Uterus (tissue), 4 donors: ENCODE measurements at places on chromosomes 3 and 15. TPM values are rescaled to one million over a fixed set of nuclear protein-coding genes. Genes with fewer than 3 reads are reported as not detected.

GRCh38 chr15:81097116-81097889 lies 36.8 kb upstream of the CFAP161 start:
- no peak overlapping the region for H3K27ac ChIP-seq
- no peaks in the 10 kb centered on the region for H3K27me3 ChIP-seq
- H3K36me3 ChIP-seq, result no peaks in the 10 kb centered on the region
- DNase-seq, result no peak
- H3K4me1 ChIP-seq, result no peaks in the 10 kb centered on the region
- H3K4me3 ChIP-seq, result no peak overlapping the region

DNA sequence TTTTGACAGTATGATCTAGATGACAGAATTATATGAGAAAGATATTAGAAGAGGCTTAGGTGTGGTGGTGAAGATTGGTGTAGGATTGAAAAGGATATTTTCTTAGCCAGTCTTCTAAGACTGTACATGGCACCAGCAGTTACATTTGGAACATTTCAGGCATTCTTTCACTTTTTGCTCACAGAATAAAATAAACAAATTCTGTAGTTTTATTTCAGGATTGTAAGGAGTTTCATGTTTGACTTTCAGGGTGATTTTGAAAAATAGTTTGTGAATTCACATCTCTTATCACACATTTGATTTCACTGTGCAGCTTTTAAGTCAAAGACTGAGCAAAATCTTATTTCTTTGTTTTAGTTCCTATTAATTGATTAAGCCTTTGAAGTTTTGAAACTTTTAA lies 27.1 kb downstream of the DNAJC13 start:
- no peak for DNase-seq
- H3K27ac ChIP-seq, result no peak overlapping the region
- peaks cover 3% of the 10 kb centered on the region for H3K4me1 ChIP-seq
- H3K36me3 ChIP-seq, result no peaks in the 10 kb centered on the region
- no peak overlapping the region for H3K4me3 ChIP-seq

DNA sequence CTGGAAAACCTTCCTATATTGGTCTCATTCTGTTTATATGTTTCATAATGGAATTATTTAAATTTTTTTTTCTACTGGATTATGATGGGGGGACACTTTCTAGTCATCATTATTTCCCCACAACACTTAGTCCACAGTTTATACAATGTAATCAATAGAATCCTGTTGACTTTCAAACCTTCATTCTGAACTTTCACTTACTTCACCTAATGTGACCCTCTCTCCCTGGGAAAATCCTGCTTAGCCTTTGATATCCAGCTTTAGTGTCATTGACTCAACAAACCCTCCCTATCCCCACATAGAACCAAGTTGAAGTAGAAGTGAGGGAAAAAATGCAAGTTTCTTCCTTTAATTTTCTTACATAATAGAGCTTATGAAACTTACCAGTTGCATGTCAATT lies 666.0 kb downstream of the MECOM start:
- H3K36me3 ChIP-seq, result no peaks in the 10 kb centered on the region
- no peak for DNase-seq
- H3K27me3 ChIP-seq, result no peaks in the 10 kb centered on the region
- no peak overlapping the region for H3K27ac ChIP-seq

DNA sequence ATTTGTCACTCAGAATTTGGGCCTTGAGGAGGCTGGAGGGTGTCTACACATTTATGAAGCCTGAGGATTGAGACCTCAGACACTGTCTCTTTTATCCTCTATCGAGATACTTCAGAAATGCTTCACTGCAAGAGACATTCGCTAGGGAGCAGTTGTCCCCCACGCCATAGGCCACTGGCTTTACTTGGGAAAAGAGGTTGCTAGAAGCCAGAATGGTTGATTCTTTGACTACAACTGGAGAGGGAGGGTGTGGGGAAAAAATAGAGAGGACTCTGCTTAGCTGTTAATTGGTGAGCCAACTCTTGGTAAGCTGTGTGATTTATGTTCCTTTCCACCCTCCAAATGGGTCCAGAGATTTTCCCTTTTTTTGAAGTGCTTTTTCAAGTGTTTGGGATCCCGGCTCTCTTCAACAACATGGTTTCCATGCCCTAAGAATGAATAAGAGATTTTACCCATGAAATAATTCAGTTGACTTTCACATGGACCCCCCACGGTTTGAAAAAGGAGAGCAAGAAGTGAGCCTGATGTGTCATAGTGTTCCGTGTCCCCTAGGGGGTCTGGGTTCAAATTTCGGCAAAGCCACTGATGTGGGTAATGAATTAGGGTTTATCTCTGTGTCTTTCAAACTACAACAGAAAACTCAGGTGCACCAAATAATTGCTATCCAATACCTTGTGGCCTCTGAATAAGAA lies 2.7 kb downstream of the BOC start:
- no peaks in the 10 kb centered on the region for H3K27me3 ChIP-seq
- H3K27ac ChIP-seq, result peak overlapping the region; percentile 96
- peaks cover 5% of the 10 kb centered on the region for H3K4me1 ChIP-seq
- DNase-seq, result no peak
- peak overlapping the region; percentile 83 for H3K4me3 ChIP-seq

DNA sequence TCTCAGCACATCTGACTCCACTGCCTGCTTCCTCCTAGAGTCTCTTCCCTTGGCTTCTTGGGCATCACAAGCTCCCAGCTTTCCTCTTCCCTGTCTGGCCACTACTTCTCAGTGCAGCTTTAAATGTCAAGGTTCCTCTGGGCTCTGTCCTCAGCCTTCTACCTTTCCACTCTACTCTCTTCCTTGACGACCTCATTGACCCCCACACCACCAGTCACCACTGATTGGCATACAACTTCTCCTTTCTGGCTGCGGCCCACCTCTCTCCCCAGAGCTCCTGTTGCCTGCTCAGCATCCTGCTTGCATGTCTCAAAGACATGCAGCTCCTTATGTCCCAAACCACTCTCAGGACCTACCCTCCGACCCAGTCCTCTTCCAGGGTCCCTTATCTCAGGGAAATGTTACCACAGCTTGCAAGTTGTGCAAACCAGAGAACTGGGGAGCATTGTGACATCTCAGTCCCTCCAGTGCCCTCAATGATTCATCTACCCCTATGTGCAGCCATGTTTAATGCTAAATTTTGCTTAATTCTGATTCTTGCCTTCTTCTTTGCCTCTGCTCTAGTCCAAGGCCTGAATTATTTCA lies 49.9 kb downstream of the TRPM1 start:
- no peak for DNase-seq
- H3K27me3 ChIP-seq, result no peaks in the 10 kb centered on the region
- H3K36me3 ChIP-seq, result no peaks in the 10 kb centered on the region
- H3K27ac ChIP-seq, result no peak overlapping the region
- no peak overlapping the region for H3K4me3 ChIP-seq

GRCh38 chr3:153319705-153320554 lies 157.9 kb downstream of the RAP2B start:
- peaks cover 5% of the 10 kb centered on the region for H3K4me1 ChIP-seq
- DNase-seq, result no peak
- H3K27ac ChIP-seq, result peak overlapping the region; percentile 37
- no peaks in the 10 kb centered on the region for H3K36me3 ChIP-seq

GRCh38 chr3:120344349-120344748 lies 4.8 kb downstream of the LRRC58 start:
- H3K36me3 ChIP-seq, result no peaks in the 10 kb centered on the region
- H3K27me3 ChIP-seq, result no peaks in the 10 kb centered on the region
- no peak overlapping the region for H3K27ac ChIP-seq
- no peak overlapping the region for H3K4me3 ChIP-seq
- no peaks in the 10 kb centered on the region for H3K4me1 ChIP-seq

GRCh38 chr3:191973820-191974219 lies 512.9 kb downstream of the PYDC2 start:
- no peaks in the 10 kb centered on the region for H3K36me3 ChIP-seq
- no peak overlapping the region for H3K27ac ChIP-seq
- no peak overlapping the region for H3K4me3 ChIP-seq
- H3K27me3 ChIP-seq, result no peaks in the 10 kb centered on the region

DNA sequence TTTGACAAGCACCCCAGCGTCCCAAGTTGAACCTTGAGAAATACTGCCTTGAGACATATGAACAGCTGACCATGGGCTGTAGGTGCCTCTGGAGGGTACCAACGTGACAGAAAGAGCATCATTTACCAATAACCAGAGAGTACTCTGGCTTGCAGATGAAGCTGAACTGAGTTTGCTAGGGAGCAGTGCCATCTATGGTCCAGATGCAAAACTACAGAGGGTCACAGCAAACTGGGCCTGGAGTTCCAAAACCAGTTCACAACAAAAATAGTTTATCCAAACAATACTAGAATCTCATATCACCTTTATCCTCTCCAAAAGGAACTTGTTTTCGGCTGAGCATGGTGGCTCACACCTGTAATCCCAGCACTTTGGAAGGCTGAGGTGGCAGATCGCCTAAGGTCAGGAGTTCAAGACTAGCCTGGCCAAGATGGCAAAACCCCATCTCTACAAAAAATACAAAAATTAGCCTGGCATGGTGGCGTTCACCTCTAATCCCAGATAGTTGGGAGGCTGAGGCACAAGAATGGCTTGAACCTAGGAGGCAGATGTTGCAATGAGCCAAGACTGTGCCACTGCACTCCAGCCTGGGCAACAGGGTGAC lies 69.3 kb downstream of the CHAC1 start:
- no peak overlapping the region for H3K27ac ChIP-seq
- H3K4me3 ChIP-seq, result no peak overlapping the region

DNA sequence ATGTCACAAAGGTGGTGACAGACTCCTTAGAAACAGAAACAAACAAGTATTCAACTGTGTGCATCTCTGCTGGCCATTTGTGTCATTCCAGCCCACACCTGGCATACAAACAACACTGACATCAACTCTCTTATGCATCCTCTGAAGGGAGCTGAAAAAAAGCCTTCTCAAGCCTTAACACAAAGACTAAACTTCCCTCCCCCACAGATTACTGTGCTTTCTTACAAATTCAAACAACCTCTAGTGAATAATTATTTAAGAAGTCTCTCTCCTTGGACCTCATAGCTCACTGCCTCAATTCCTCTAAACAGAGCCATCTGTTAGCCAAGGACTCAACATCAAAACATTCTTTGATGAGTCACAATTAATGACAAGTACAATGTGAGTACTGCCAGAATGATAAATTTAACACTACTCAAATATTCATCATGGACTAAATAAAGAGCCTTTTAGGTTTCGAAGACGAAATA lies 132.1 kb downstream of the WDR76 start:
- H3K4me1 ChIP-seq, result no peaks in the 10 kb centered on the region
- no peak overlapping the region for H3K27ac ChIP-seq
- no peaks in the 10 kb centered on the region for H3K36me3 ChIP-seq
- H3K27me3 ChIP-seq, result no peaks in the 10 kb centered on the region
- DNase-seq, result no peak

ARGFX gene
- not detected for total RNA-seq

CCRL2 gene
- 3.2 TPM for total RNA-seq

RHOV gene
- 0.76 TPM for total RNA-seq

SLC51B gene
- not detected for total RNA-seq

GP5 gene
- total RNA-seq, result not detected

REC114 gene
- not detected for total RNA-seq

LTF gene
- 2.0 TPM for total RNA-seq

SORD gene
- 4.9 TPM for total RNA-seq

EFCC1 gene
- total RNA-seq, result 1.2 TPM

TPRG1 gene
- total RNA-seq, result 7.7 TPM
